ENCODE measurements at places on chromosomes 3 and 15. TPM values are rescaled to one million over a fixed set of nuclear protein-coding genes. Genes with fewer than 3 reads are reported as not detected.

Gene EIF4E3
- 28.5 TPM for total RNA-seq

- no peaks in the 10 kb centered on the region for H3K36me3 ChIP-seq
- H3K4me1 ChIP-seq = peaks cover 27% of the 10 kb centered on the region
- no peak overlapping the region for H3K27ac ChIP-seq
- H3K27me3 ChIP-seq = no peaks in the 10 kb centered on the region
- no peak for DNase-seq
Observed at GRCh38 chr15:93037820-93038705, 50.9 kb downstream of the RGMA start.

- H3K4me1 ChIP-seq = no peaks in the 10 kb centered on the region
- no peaks in the 10 kb centered on the region for H3K27me3 ChIP-seq
- H3K27ac ChIP-seq = no peak overlapping the region
- no peak overlapping the region for H3K4me3 ChIP-seq
Observed at GRCh38 chr15:28020644-28021043, 78.5 kb downstream of the OCA2 start.

DNA sequence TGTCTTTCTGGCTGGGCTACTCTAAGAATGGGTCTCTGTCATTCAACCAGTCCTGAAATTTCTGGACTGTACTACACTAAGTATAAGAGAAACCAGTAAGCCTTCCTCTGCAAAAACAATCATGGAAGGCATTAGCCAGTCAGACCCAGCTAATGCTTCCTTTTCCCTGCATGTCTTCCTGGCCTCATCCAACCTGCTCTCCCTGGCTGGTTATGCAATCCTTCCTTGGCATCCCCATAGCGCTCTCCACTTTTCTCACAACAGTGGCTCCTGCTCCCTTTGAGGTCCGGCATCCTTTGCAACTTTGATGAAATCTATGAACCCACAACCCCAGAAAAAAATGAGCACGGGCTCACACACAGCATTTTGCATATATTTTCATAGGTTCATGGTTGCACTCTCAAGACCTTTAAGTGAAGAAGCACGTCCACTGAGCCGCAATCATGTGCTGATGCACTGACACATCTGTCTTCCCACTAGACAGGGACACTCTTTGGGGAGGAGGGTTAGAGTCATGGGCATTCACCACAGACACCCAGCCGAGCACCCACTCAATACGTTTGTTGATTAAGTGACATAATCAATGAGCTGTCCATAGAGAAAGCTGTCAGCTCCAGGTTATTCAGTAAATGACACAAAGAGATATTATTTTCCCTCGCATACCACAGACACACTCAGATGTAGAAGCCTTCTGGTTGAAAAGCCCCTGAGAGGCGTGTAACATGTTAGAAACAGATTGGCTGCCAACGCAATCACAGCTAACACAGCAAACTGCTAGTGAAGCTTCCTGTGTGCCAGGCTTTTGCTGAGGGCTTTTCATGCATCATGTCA lies 66.7 kb downstream of the PLD1 start:
- H3K4me1 ChIP-seq = no peaks in the 10 kb centered on the region
- DNase-seq = no peak
- H3K27ac ChIP-seq = peak overlapping the region; percentile 52
- H3K27me3 ChIP-seq = no peaks in the 10 kb centered on the region

Gene DAZL
- not detected for total RNA-seq

DNA sequence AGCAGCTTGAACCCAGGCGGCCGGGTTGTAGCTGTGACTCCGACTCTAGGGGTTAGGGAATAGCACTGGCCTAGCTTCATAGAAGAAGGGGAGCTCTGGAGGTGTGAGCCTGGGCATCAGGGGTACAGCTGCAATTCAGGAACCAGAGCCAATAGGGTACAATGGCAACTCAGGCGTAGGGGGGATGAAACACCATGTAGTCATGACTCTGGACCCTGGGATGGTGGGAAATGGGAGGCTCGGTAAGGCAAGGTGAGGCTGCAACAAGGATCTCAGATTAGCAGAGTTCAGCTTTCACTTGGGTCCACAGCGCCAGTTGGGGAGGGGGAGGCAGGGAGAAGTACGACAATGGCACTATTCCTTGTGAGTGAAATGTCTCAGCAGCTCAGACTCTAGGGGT lies 210.2 kb upstream of the LYSMD4 start:
- no peak for DNase-seq
- no peak overlapping the region for H3K27ac ChIP-seq
- no peaks in the 10 kb centered on the region for H3K4me1 ChIP-seq

- no peak overlapping the region for H3K27ac ChIP-seq
- no peaks in the 10 kb centered on the region for H3K4me1 ChIP-seq
- DNase-seq = no peak
- no peaks in the 10 kb centered on the region for H3K36me3 ChIP-seq
- no peak overlapping the region for H3K4me3 ChIP-seq
- H3K27me3 ChIP-seq = no peaks in the 10 kb centered on the region
Observed at GRCh38 chr15:52483707-52484106, 45.0 kb downstream of the MYO5A start.

DNA sequence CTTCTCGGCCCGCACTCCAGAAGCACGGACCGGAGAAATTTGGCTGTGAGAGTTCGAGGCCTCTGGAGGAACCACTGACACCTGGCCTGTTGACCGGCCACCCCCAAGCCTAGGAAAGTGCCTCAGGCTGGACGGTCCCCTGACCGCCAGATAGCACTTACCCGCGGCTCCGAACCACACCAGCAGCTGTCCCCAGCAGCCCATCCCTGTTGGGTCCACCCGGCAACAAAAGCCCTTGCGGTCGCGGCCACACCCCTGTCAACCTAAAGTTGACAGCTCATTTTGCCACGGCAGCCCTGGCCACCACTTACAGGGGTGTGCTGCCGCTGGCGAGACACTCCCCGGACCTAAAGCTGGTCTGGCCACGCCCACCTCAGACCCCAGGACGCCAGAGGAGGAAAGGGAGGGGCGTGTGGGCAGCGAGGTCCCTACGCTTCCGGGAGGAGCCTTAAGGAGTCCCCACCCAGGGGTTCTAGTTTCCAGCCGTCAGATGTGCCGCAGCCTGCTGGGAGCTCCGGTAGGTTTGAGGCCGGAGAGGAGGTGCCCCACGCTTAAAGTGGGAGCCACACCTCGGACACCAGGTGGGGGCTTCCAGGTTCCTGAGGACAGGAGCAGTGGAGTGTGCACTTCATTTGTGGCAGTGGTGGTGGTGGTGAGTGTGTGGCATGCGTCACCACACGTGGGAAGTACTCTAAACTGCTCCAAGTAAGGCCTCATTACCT lies at the start of gene LTK:
LTK (minus strand) TSS at position 322 of the 722 bp plus-strand sequence; CDS start at position 204, 118 bp downstream.
- H3K36me3 ChIP-seq = no peaks in the 10 kb centered on the region
- H3K4me1 ChIP-seq = peaks cover 28% of the 10 kb centered on the region
- H3K27ac ChIP-seq = no peak within 1 kb of the TSS
- no peak for DNase-seq

Gene TGM5
- not detected for total RNA-seq

Gene GOLGA6B
- total RNA-seq = not detected

DNA sequence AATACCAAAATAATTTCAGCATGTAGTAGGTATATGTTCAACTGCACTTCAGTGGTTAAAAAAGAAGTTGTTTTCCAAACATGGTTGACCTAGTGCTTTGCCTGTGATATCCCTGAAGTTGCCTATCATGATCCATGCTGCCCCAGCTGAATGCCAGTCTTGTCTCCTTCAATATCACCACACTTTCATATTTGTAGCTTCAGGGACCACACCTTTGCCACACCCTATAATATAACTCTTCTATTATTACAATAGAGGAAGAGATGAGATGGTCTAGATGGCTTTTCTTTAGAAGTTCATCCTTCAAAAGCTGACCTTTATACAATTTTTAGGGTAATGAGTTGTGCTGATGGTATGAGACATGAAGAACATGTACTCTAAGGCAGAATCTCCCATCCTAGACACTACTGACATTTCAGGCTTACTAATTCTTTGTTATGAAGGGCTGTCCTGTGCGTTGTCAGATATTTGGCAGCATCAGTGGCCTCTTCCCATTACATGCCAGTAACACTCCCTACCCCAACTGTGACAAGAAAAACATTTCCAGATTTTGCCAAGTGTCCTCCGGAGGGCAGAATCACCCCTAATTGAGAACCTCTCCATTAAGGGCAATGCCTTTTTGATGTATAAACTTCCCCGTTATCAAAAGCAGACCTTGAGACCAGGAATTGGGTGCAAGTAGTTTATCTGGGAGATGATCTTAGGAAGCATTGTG lies 76.2 kb upstream of the PLCL2 start:
- peaks cover 14% of the 10 kb centered on the region for H3K4me1 ChIP-seq
- no peak overlapping the region for H3K27ac ChIP-seq
- no peaks in the 10 kb centered on the region for H3K36me3 ChIP-seq
- no peak for DNase-seq

DNA sequence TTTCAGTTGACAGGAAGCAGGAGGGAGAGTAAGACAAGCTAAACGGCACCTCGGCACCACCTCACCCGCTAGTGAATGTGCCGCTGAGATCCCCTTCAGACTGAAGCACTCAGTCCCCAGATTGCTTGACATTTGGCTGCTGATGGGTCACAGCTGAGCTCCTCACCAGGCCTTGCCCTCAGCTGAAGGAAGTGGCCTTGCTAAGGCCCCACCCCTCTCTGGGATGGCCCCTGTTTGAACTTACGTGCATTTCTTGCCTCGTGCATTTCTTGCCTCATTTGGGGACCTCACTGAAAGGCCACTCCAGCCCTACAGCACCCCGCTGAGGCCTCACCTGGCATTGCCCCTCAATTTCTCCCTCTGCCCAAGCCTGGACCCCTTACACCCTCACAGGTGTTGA lies 39.8 kb downstream of the EOGT start:
- no peak overlapping the region for H3K27ac ChIP-seq
- H3K27me3 ChIP-seq = no peaks in the 10 kb centered on the region
- no peak overlapping the region for H3K4me3 ChIP-seq
- peaks cover 37% of the 10 kb centered on the region for H3K36me3 ChIP-seq
- DNase-seq = no peak
- H3K4me1 ChIP-seq = no peaks in the 10 kb centered on the region

- no peak overlapping the region for H3K27ac ChIP-seq
- no peaks in the 10 kb centered on the region for H3K36me3 ChIP-seq
- no peaks in the 10 kb centered on the region for H3K27me3 ChIP-seq
Observed at GRCh38 chr3:151169262-151169947, 33.6 kb downstream of the GPR171 start.

GRCh38 chr3:117811786-117812185 lies 1102.2 kb downstream of the TUSC7 start:
- no peaks in the 10 kb centered on the region for H3K27me3 ChIP-seq
- no peaks in the 10 kb centered on the region for H3K36me3 ChIP-seq
- no peaks in the 10 kb centered on the region for H3K4me1 ChIP-seq
- DNase-seq = no peak
- H3K27ac ChIP-seq = no peak overlapping the region

Measured in heart left ventricle (tissue), 16 donors.